ENCODE measurements at places on chromosomes 5 and 9.

DNA sequence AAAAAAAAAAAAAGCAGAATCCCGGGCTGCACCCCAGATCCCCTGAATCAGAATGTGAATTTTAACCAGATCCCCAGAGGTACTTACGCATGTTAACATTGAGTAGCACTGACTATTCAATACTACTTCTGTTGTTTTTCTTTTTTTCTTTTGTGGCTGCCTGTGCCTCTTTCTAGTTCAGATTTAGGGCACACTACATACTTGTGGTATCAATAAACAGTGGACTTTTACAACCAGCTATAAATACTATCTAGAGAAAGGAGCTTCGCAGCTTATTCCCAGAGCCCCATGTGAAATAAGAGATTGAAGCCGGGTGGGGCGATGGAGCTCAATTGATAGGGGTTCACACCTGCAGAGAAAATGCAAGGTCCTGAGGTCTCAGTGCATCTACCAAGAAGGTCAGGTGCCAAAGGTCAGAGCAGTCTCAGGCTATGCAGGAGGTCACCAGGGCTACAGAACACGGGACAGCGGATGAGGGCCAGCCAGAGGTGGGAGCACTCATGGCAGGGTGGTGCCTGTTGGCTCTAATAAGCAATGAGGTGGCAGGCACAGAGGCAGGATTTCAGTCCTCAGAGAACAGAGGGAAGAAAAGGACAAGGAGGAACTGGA, 22.3 kb downstream of the WWC1 start:
- DNase-seq = no peak

- peak; percentile 30 for DNase-seq
Measured at GRCh38 chr5:123756318-123756665, 244.3 kb downstream of the CSNK1G3 start.

DNA sequence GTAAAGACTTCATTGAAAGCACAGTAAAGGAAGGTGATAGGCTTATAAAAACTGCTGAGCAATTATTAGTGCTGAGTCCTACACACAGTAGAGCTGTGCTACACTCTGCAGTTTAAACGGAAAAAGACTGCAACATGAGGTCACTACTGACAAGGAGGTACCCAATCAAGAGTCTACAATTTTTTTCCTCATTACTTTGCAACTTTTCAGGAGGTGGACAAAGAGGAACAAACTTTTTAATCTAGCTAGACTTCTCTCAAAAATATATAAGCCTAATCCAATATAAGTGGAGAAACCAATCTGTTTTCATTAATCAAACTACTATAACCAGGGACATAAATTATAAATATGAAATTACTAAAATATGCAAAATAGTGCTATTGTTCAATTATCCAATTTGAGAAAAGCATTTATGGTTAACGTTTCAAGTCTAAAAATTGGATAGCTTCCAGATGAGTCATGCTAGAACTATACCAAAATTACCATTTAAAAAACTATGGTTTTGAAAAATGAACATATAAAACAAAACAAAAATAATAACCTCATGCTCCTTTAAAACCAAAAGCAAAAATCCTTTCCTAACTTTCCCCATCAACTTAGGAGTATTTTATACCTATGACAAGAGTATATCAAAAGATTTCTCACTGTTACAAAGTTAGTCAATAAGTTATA, 37.7 kb downstream of the FAM13B start:
- DNase-seq = no peak

DNA sequence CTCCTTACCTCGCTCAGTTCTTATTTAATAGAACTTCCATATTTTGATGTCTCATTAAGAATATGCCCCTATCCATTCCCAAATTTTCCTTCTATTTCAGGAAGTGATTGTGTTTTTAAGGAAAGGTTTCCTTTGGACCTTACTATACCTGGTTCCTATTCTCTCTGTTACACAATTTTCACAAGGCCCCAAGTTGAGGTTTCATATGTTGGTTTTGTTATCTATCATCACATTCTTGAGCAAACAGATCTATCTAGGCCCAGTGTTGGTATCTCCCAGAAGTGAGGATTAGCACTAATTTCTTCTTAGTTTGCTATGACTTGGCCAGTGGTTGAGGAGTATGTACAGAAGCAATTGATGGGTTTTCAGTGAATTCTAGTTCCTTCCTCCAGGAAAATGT, 41.5 kb downstream of the ALG2 start:
- DNase-seq = no peak

DNA sequence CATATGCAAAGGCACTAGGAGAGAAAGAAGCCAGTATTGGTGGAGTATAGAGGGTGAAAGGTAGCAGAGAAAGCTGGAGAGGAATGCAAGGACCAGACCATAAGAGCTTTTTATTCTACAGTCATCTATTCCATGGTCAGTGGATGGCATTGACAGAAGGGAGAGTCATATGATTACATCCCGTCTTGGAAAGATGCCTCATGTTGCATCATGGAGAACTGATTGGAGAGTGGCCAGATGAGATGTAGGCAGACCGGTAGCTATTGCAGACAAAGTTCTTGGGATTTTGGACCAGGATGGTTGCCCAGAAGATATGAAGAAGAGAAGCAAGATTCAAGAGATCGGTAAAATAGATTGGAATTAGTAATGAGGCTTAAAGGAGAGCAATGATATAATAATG, 260.7 kb downstream of the CHSY3 start:
- no peak for DNase-seq

- DNase-seq = no peak
Measured at GRCh38 chr9:18926513-18926912, 106.5 kb downstream of the SAXO1 start.

- DNase-seq = no peak
Measured at GRCh38 chr5:153513156-153513555, 22.7 kb downstream of the GRIA1 start.

- no peak for DNase-seq
Measured at GRCh38 chr9:125460346-125460745, 198.7 kb downstream of the GAPVD1 start.

DNA sequence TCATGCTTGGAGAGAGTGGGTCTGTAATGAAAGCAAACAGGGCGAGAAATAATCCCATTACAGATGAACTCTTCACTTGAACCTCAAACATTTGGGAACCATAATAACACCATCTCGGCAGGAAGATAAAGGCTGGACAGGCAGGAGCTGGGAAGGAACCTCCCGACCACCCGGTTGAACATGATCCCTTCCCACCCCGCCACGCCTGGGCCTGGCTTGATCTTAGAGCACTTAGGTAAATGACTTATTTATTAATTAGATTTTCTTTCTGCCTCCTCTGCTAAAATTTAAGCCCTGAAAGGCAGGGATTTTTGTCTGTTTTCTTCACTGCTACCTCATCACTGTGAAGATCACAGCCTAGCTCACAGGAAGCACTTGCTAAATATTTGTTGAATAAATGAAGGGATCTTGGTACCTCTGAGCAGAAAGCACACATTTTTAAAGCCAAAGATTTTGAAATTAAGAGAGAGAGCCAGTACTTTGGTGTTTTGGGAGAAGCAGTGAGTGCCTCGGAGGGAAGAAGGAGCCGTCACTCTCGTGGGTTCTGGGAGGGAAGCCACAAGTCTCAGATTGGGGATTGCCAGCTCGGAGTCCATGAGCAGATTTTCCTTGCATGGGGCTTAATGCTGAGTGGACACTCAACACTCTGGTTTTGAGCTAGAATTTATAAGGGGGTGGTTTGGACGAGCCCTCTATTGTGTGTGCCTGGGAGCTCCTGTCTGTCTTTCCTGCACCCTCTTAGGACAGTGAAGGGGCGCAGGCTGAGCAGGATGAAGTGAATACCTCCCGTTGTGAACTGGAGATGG, 133.3 kb downstream of the MACROH2A1 start:
- no peak for DNase-seq

DNA sequence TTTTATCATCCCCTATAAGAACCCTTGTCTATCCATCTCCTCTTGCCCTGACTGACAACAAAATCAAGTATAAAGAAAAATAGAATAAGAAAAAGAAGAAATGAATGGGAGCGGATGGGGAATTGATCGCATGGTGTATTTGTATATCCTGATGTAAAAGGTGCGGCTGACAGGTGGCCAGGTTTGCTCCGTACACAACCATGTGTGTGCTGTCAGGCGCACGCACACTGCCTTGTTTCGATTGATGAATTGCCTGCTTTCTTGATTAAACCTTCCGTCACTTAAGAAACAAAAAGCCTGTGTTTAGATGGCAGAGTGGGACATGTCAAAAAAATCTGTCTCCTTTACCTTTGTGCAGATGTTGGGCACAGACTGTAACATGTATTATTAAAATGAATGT, 102.6 kb downstream of the MVB12B start:
- DNase-seq = no peak

GRCh38 chr5:76166886-76167576, 83.8 kb downstream of the SV2C start:
- no peak for DNase-seq

DNA sequence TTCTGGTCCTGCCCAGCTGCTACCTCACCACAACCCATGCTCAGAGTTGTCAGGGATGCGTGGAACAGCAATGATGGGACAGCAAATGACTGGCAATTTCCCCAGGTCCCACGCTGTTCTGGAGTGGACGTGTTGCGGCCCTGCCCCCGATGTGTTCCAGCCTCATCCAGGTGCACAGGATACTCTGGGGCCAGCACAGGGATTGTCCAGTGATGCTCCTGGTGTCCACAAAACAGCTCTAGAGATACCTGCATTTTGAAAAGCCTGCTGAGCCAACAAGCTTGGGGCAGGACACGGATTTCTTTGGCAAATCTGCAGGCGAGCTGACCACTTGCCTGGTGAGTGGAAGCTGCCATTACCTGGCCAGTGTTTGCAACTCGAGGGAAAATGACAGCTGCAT, 88.7 kb downstream of the ANKRD33B start:
- no peak for DNase-seq

- no peak for DNase-seq
Measured at GRCh38 chr9:101861472-101861871, 123.0 kb upstream of the GRIN3A start.

All from putamen (tissue), 1 donor.